ENCODE measurements at places on chromosomes 3 and 15.

DNA sequence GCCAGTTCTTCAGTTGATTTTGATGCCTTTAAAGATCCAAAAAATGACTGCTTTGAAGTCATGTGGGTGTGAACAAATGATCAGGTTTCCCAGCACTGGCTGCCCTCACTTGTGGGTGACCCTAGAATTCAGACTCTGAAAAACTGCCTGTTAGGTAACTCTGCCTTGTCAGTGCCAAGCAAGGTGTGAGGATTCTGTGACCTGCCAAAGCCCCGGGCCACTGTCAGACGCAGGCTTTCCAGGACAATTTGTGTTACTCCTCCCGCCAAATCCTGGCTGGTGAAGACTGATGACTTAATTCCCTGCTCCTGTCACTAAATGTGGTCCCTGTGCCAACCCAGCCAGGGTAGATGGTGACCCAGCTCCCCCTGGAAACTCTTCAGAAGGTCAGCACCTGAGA lies 99.2 kb upstream of the PSMD6 start:
- no peak for DNase-seq

DNA sequence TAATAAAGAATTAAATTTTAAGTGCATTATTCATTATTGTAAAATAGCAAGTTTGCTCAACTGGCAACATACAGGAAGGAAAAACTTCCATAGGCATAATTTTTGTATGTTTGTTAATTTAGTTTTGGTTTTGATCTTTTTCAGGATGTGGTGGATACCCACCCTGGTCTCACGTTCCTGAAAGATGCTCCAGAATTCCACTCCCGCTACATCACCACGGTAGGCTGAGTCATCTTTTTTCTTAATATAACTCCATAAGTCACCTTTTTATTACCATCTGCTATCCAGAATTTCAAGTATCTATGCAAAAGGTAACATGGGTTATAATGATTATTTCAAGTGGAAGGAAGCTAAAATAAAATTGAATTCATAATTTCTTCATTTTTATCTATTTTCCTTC lies 104.8 kb downstream of the PPP2R3A start:
- no peak for DNase-seq

- no peak for DNase-seq
Observed at GRCh38 chr3:41769106-41769505, 192.8 kb downstream of the ULK4 start.

DNA sequence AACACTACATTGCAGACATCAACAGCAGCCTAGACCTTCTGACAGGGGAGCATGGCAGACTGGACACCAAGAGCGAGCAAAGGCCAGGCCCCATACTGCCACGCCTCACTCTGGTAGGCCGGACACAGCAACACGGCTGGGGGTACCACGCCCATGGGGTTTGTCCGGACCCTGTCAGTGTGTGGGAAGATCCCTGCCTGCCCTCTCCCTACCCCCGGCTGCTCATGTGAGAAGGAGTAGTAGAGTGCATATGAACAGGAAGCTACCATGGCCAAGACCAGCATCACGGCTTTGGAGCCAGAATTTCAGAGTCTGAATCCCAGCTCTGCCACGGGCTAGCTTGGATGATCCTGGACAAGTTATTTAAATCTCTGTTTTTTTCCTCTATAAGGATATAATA lies 27.9 kb downstream of the ALDH1L1 start:
- peak; percentile 5 for DNase-seq

DNA sequence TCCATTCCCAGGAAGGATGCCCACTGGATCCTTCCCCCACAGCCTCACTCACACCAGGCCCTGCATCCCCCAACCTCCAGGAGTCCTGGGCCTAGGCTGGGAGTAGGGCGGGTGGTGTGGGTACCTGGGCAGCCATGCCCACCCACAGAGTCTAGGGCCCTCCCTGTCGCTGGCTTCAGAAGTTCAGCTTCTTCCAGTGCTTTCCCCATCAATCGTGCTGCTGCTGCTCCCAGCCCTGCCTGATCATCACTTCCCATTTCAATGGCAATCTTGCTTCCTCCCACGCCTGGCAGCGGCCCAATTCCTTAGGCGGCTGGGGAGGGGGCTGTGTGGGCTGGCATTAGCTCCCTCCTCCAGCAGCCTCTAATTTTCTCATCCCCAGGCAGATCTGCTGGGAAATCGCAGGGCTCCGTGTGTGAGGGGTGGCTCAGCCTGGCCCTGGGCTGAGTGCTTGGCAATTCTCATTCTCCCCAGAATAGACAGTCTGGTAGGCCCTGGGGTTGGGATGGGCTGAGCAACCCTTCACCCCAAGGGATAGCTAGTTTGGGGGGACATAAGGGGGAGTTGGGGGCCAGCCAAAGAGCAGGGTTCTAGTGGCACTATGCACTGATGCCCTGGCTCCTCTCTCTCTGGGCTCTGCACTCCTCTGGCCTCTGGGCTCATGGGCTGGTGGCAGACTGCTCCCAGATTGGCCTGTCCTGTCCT lies 66.4 kb downstream of the SCN5A start:
- peak; percentile 6 for DNase-seq

Data from activated CD4-positive, alpha-beta memory T cell treated with anti-CD3 and anti-CD28 coated beads, Interleukin-2, amount 10 ng/mL, durations not matched to agents 7 days and 5 days (primary cell).